H4 (cell line): ENCODE measurements at places on chromosomes 2 and 18. TPM values are rescaled to one million over a fixed set of nuclear protein-coding genes. Genes with fewer than 3 reads are reported as not detected.

- DNase-seq: no peak
Observed at GRCh38 chr18:48866028-48866733, 84.6 kb downstream of the SMAD7 start.

DNA sequence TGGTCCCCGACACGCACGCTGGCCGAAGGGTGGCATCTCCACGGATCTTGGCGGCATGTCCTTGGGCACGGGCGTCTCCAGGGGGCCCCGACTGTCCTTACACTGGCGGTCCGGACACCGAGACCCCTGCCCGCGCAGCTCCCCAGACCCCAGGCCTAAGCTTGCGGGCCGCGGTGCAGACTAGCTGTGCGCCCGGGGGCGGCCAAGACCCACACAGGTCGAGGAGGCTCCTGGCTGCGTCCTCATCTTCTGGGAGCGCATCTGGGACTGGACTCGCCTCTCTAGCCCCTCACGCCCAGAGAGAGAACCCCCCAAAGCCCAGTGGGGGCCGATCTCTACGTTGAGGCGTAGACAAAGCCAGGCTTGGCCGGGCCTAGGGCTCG, 475 bp upstream of the TWIST2 start:
- DNase-seq: no peak

The PKP4 gene
- 11.6 and 19.4 TPM in 2 replicates for total RNA-seq

The REG1B gene
- not detected in 2 replicates for total RNA-seq
